ENCODE measurements at places on chromosomes 16 and 17. TPM values are rescaled to one million over a fixed set of nuclear protein-coding genes. Genes with fewer than 3 reads are reported as not detected.

The RCVRN gene
- not detected for total RNA-seq

The TTYH2 gene
- 2.0 TPM for total RNA-seq

The CTRB1 gene
- total RNA-seq: not detected

The CIBAR2 gene
- total RNA-seq: not detected

The USP10 gene
- total RNA-seq: 56.6 TPM

- no peak overlapping the region for H3K27ac ChIP-seq
- H3K36me3 ChIP-seq: no peaks in the 10 kb centered on the region
- no peaks in the 10 kb centered on the region for H3K4me1 ChIP-seq
These were observed 1729.1 kb downstream of the TP53TG3F start for GRCh38 chr16:35188288-35189155.

DNA sequence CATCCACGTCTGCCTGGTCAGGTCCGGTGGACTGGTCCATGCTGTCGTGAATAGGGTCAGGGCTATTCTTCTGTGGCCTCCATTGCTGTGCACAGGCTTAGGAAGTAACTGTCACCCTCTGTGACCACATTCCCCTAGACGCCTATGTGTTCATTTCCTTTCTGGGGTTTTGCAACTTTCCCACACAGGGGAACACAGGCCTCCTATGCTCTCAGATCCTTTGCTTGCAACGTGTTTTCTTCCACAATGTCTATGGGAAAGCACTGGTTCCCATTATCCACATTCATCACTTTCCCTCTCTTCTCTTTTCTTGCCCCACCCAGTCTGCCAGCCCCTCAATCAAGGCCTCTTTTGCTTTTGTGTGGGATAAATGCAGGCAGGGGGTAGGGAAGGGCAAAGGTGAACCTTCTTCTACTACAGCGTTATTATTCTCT, 43.2 kb upstream of the DNAJA2 start:
- H3K4me1 ChIP-seq: no peaks in the 10 kb centered on the region
- H3K36me3 ChIP-seq: no peaks in the 10 kb centered on the region
- H3K27ac ChIP-seq: no peak overlapping the region
- H3K27me3 ChIP-seq: peaks cover 16% of the 10 kb centered on the region
- H3K4me3 ChIP-seq: no peak overlapping the region

The RAB11FIP3 gene
- 65.2 TPM for total RNA-seq

The DHX58 gene
- 2.3 TPM for total RNA-seq

The SLC35G6 gene
- total RNA-seq: not detected

The CEP295NL gene
- 7.3 TPM for total RNA-seq

The KRT31 gene
- not detected for total RNA-seq

DNA sequence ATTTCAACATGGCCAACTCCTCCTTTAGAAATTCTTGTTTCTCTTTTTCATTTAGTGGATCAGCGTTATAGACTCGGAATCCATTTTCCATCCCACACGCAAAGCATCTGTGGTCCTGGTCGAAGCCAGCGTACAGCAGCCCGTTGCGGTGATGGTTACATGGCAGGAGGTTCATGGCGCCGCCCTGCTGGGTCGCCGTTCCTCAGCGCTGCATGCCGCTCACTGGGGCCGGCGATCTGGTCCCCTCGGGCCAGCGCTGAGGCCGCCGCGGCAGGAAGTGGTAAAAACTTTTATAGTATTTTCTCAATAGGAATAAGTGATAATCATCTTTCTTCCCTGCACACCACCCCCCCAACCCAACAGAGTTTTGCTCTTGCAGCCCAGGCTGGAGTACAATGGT, 29.9 kb upstream of the RHOT1 start:
- DNase-seq: no peak
- H3K27me3 ChIP-seq: no peaks in the 10 kb centered on the region
- no peaks in the 10 kb centered on the region for H3K36me3 ChIP-seq
- H3K4me3 ChIP-seq: no peak overlapping the region
- H3K4me1 ChIP-seq: peaks cover 14% of the 10 kb centered on the region

DNA sequence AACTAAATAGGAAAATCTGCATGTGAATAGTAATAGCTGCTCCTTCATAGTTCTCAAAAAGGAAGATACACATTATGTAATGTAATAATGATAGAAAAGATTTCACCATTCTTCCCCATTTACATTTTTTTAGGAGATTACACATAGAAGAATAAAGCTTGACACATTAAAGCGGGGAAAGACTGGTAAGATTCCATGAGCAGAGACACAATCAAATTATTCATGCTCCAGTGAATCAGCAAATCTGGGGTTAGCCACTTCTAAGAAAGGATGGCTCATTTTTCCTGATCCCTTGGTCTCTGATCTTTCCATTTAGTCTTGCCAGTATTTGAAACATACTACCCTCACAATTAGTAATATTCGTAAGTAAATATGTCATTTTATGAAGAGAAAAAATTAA, 81.9 kb downstream of the CA4 start:
- peaks cover 18% of the 10 kb centered on the region for H3K36me3 ChIP-seq
- DNase-seq: no peak
- H3K4me1 ChIP-seq: no peaks in the 10 kb centered on the region
- no peaks in the 10 kb centered on the region for H3K27me3 ChIP-seq

GRCh38 chr16:81315271-81316175, 761 bp downstream of the GAN start:
- peak overlapping the region; percentile 75 for H3K27ac ChIP-seq
- peak overlapping the region; percentile 94 for H3K4me3 ChIP-seq
- H3K27me3 ChIP-seq: no peaks in the 10 kb centered on the region

DNA sequence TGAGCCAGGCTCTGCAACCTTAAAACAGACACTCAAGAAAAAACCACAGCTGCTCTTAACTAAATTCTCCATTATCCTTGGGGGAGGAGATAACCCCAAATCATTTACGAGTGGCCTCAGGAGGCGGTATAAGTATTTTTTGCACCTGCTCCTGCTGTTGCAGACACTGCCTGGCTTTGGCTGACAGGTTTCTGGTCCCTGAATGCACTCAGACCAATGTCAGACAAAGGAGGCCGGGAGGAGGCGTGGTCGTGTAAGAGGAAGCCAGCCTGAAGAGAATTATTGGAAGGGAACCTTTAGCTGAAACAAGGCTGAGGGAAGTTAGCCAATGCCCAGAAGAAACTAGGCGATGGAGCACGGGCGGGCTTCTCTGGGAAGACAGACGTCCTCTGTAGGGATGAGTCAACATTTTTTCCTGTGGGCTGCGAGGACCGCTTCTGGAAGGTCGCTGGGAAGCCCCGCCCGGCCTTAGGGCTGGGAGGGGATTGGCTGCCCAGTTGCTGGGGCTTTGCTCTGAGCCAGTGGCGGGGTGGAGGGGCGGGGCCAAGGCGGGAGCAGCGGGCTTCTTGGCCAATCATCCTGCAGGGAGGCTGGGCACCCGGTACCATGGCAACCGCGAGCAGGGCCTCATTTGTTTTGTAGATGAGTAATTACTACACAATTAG, 82.3 kb downstream of the CCDC182 start:
- peak overlapping the region; percentile 53 for H3K4me3 ChIP-seq
- H3K27ac ChIP-seq: peak overlapping the region; percentile 72
- peaks cover 5% of the 10 kb centered on the region for H3K4me1 ChIP-seq
- peaks cover 5% of the 10 kb centered on the region for H3K36me3 ChIP-seq

The RMI2 gene
- 5.1 TPM for total RNA-seq

GRCh38 chr16:84683691-84684591, 15.9 kb upstream of the USP10 start:
- no peaks in the 10 kb centered on the region for H3K36me3 ChIP-seq
- DNase-seq: no peak
- no peak overlapping the region for H3K4me3 ChIP-seq
- H3K4me1 ChIP-seq: peaks cover 6% of the 10 kb centered on the region
- no peak overlapping the region for H3K27ac ChIP-seq
- peaks cover 22% of the 10 kb centered on the region for H3K27me3 ChIP-seq

- peaks cover 17% of the 10 kb centered on the region for H3K4me1 ChIP-seq
- H3K4me3 ChIP-seq: peak overlapping the region; percentile 70
- DNase-seq: no peak
- peaks cover 2% of the 10 kb centered on the region for H3K27me3 ChIP-seq
- peak overlapping the region; percentile 47 for H3K27ac ChIP-seq
- no peaks in the 10 kb centered on the region for H3K36me3 ChIP-seq
These were observed 658 bp upstream of the DUSP3 start for GRCh38 chr17:43779145-43780125.

The SLC5A2 gene
- total RNA-seq: not detected

GRCh38 chr17:39782980-39783379, 45.2 kb downstream of the GRB7 start:
- no peak overlapping the region for H3K27ac ChIP-seq
- no peak overlapping the region for H3K4me3 ChIP-seq
- H3K36me3 ChIP-seq: no peaks in the 10 kb centered on the region

The KCNJ18 gene
- total RNA-seq: not detected

The CES4A gene
- 3.8 TPM for total RNA-seq

DNA sequence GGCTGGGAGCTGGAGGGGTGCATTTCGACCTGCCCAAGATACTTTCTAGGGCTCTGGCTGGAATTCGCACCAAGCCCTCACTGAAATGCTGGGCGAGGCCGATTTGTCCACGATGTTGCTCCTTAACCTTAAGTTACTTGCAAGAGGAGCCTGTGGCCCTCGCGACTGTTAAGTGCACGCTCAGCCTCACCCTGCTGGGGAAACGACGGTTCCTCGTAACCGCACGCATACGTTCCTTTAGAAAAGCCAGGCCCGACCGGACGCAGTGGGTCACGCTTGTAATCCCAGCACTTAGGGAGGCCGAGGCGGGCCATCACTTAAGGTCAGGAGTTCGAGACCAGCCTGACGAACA, 607 bp upstream of the NCOR1 start:
- H3K4me3 ChIP-seq: peak overlapping the region; percentile 89
- no peak for DNase-seq
- peaks cover 48% of the 10 kb centered on the region for H3K4me1 ChIP-seq
- H3K27ac ChIP-seq: peak overlapping the region; percentile 96
- H3K27me3 ChIP-seq: no peaks in the 10 kb centered on the region

- no peaks in the 10 kb centered on the region for H3K4me1 ChIP-seq
- DNase-seq: no peak
- H3K27me3 ChIP-seq: no peaks in the 10 kb centered on the region
- no peak overlapping the region for H3K27ac ChIP-seq
These were observed 322.1 kb downstream of the MAP2K4 start for GRCh38 chr17:12342609-12343435.

DNA sequence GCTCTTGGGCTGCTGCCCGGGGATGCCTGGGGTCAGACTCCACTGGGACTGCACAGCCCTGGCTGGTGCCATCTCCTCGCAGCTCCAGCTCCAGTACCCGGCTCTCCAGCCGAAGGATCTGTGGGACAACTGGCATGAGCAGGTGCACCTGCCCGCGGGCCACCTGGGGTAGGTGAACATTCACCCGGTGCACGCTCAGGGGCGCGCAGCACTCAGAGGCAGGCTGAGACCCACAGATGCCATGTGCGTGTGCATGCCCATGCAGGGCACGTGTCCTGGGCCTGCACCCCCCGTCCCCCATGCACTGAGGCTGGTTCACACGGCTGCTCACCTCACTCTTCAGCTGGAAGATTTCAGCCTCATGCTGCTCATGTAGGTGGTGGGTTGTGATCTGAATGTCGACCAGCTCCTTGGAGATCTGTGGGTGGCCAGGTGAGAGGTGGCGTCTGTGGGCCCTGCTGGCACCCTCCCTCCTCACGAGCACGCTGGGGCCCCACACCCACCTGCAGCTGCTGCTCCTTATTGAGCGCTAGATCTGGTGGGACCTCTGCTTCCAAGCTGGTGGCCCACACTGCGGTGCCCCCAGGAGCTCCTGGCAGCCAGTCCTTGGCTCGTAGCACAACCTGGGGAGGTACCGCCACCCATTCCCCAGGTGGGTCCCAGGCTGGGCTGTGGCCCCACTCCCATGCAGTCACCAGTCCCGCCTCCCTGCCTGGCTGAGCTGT, 618 bp downstream of the CCDC78 start:
- DNase-seq: no peak
- no peak overlapping the region for H3K27ac ChIP-seq
- H3K4me1 ChIP-seq: peaks cover 4% of the 10 kb centered on the region
- no peaks in the 10 kb centered on the region for H3K36me3 ChIP-seq

DNA sequence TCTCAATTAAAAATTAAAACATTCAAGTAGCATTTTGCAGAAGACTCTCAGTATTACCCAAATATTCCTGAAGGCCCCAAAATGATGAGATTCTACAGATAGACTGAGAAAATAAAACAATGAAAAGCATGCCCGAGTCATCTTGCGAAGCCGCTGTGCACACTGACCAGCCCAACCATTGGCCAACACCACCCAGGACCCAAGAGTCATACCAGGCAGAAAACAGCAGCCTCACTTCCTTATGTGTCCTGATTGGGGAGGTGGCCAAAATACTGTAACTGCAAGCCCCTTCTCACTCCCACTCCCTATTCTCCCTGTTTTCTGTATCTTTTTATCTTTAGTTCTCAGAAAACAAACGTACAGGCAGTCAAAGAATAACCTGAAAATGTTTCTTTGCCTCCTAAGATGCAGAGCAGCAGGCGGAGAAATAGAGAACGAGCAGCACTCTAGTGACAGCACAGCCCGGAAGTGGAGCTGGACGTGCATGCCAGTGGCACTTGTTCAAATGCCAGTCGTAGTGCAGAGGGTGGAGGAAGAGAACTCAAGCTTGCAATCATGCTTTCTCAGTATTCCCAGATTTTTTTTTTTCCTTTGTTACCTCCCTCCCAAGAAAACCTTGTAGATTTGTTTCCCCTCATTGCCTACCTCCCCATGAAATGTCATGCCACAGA, 182.3 kb upstream of the SOX9 start:
- H3K4me1 ChIP-seq: no peaks in the 10 kb centered on the region
- H3K27me3 ChIP-seq: peaks cover 6% of the 10 kb centered on the region
- no peak overlapping the region for H3K27ac ChIP-seq
- no peak overlapping the region for H3K4me3 ChIP-seq

GRCh38 chr17:38705523-38705802, 390 bp downstream of the MLLT6 start:
- H3K27ac ChIP-seq: no peak overlapping the region
- DNase-seq: no peak
- H3K4me1 ChIP-seq: peaks cover 50% of the 10 kb centered on the region
- H3K4me3 ChIP-seq: peak overlapping the region; percentile 88
- peaks cover 17% of the 10 kb centered on the region for H3K36me3 ChIP-seq

GRCh38 chr16:83715217-83715920, 92.4 kb upstream of the HSBP1 start:
- H3K27me3 ChIP-seq: no peaks in the 10 kb centered on the region
- no peak for DNase-seq
- no peak overlapping the region for H3K27ac ChIP-seq
- no peak overlapping the region for H3K4me3 ChIP-seq
- peaks cover 29% of the 10 kb centered on the region for H3K4me1 ChIP-seq

GRCh38 chr16:49552313-49552928, 178.8 kb downstream of the C16orf78 start:
- H3K27me3 ChIP-seq: peaks cover 19% of the 10 kb centered on the region
- DNase-seq: no peak
- no peak overlapping the region for H3K4me3 ChIP-seq
- no peak overlapping the region for H3K27ac ChIP-seq
- no peaks in the 10 kb centered on the region for H3K4me1 ChIP-seq

- no peak overlapping the region for H3K4me3 ChIP-seq
- DNase-seq: no peak
- H3K36me3 ChIP-seq: peaks cover 3% of the 10 kb centered on the region
These were observed 576.1 kb downstream of the CDH11 start for GRCh38 chr16:64545768-64546167.

DNA sequence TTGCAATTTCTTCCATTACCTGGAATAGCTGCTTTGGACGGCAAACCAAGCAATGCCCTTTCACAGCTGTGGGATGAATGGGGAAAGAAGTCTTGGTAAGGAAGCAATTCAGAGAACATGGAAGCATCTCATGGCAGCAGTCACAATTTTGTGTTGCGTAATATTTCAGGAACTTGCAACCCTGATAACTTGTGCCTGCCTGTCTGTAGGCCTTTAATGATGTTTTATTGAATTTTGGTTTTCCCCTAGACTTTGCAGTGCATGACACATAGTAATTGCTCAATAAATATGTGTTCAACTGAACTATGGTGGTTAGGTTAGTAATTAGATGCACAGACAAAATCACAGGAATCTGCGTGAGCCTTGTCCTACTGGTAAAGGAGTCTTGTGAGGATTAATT, 439.5 kb downstream of the WWOX start:
- no peak overlapping the region for H3K4me3 ChIP-seq
- DNase-seq: no peak
- H3K36me3 ChIP-seq: peaks cover 3% of the 10 kb centered on the region
- H3K4me1 ChIP-seq: no peaks in the 10 kb centered on the region

The AIPL1 gene
- total RNA-seq: not detected
